ENCODE measurements at places on chromosomes 3 and 15.

- DNase-seq = no peak
Measured at GRCh38 chr15:80115021-80115420, 37.8 kb upstream of the FAH start.

- DNase-seq = no peak
Measured at GRCh38 chr15:43132830-43133429, 456 bp upstream of the TMEM62 start.

- DNase-seq = no peak
Measured at GRCh38 chr3:148641722-148642121, 56.0 kb upstream of the AGTR1 start.

DNA sequence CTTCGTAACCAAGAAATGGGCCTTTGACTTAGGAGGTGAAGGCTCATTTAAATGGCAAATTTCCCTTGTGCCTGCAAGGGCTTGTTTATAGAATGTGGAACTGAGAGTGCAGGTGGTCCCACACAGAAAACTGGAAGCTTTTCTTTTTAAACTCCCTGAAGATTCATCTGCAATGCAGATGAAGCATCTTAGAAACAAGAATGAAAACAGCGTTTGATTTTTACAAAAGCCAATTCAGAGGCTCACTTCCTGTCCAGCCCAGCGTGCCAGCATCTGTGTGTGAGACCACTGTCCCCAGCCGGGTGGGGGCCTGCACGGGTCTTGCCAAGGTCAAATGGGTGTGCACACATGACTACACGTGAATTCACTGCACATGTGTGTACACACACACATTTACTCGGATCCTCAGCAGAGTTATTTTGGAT, 94.7 kb downstream of the LINGO1 start:
- no peak for DNase-seq

DNA sequence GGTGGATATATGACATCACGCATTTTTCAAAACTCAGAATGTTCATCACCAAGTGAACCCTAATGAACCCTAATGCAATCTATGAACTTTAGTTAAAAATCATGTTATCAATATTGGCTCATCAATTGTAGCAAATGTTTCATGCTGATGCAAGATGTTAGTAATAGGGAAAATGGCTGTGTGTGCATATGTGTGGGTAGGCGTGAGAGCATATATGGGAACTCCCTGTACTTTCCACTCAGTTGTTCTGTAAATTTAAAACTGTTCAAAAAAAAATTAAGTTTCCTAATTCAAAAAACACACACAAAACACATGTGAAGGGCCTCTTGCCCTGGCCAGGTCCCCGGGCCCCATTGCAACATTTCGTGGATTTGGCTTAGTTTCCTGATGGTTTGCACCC, 89.7 kb upstream of the PROK2 start:
- DNase-seq = no peak

DNA sequence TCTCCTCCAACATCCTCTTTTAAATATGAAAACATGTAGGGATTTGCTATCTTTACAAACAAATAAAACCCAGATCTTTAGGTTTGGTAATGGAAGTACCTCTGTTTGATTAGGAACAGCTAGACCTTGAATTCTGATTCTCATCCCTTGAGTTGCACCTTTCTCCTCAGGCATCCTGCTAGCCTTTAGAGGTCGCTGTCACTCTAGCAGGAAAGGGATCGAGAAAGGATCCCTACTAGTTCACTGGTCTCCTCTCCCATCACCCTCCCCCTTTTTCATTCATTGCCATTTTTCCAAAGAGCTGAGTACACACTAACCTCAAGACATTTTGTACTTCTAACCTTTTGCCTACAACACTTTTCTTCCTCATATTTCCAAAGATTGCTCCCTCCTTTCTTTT, 569.8 kb downstream of the RBMS3 start:
- no peak for DNase-seq

DNA sequence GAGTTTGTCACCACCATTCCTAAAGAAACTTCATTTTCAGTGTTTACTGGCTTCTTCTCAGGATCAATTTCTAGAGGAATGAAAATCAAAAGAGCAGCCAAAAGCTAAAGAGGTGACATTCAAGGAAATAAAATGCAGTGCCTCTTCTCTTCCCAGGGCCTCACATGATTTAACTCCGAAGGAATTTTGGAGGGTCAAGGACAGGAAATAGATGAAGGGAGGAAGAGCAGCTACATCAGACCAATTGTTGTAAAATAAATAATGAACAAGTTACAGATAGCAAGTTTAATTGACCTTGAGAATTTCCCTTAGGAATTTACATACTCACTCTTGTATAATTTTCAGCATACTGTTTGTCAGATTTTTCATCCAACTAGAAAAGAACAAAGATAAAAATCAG, 78.1 kb downstream of the LRRFIP2 start:
- DNase-seq = no peak

DNA sequence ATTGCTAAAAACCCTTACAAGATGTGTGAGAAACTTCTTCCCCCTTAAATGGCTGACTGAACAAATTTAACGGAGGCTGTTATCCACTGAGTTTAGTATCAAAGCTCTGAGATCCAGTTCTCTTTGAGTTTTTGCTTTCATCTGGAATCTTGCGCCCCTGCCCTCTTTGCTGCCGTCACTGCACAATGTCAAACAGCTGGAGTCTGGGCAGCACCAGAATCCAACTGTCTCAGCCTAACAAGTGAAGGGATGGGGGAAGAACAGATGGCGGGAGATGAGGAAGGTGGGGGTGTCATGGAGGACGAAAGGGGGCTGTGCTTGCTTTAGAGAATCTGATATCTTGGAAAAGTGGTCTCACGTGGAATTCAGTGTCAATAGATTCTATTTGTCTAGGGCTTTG, 7.0 kb upstream of the BOC start:
- no peak for DNase-seq

- DNase-seq = no peak
Measured at GRCh38 chr3:149273096-149273751, 51.6 kb upstream of the CP start.

- DNase-seq = no peak
Measured at GRCh38 chr15:49621401-49621811, 558 bp downstream of the DTWD1 start.

DNA sequence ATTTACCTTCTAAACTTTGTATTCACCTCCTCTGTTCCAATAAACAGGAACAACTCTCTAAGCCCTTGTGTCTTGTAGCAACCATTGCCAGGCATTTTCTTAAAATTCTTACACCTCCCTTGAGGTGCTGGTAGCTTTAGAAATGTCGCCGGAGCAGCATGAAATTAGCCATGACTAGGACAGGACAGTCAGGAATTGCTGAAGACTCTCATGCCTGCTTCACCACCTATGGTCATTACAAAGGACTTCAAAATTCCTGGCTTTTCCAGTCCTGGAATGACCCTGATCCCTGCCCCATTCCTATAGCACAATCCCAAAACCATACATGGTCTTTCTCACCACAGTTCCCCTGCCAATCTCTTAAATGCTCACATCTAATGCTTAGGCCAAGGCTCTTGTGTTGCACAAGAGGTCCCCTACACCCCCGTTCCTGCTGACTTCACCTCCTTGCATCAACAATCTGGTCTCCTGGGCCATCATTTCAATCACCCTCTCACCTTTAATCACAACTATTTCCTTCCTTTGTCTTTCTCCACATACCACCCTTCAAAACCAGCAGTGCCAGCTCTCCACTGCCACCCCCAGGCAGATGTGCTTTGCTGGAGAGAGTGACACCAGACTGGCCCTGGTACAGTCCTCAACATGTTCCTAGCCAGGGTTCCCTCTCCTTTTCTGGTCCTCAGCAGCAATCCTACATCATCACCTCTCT, 113.2 kb upstream of the TJP1 start:
- DNase-seq = no peak

DNA sequence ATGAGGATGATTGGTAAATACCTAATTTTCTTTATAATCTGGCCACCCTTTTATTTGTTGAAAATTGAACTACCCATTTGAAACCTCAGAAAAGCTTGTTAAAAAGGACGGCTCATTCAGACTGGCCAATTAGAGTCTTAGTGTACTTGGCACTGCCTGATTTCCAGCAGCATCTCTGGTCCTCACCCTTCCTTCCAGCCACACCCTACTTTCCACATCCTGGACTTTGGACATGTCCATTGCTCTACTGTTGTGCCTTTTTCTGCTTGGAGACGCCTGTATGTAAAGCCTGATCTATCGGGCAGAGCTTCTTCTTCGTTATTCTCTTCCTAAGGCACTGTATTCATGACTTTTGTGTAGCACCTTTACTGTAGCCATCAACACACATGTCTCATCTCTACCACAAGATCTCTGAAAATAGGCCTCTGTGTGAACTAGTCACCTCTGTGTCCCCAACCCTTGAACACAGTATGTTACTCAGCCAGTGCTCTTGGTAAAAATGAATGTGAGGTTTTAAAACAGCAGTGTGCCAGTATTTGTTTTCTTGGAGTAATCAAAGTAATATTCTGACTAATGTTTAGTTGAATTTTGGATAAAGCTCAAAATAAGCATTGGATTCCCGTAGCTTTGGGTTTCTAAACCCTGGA, 6.8 kb downstream of the RBM5 start:
- DNase-seq = no peak

DNA sequence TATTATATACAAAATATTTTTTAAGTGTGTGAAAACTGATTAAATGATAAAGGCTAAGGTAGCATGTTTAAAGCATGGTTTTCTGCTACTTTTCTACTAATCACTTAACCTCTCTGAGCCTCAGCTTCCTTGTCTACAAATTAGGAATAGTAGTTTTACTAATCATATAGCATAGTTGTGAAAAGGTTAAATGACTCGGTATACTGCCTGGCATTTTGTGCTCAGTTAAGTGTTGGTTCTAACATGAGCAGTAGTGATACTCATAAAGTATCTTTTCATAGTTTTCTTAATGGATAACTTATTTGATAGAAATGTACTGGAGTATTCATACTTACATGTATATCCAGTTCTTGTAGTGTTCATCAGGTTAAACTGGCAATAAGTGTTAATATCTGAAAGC, 13.6 kb downstream of the RASA2 start:
- DNase-seq = no peak

DNA sequence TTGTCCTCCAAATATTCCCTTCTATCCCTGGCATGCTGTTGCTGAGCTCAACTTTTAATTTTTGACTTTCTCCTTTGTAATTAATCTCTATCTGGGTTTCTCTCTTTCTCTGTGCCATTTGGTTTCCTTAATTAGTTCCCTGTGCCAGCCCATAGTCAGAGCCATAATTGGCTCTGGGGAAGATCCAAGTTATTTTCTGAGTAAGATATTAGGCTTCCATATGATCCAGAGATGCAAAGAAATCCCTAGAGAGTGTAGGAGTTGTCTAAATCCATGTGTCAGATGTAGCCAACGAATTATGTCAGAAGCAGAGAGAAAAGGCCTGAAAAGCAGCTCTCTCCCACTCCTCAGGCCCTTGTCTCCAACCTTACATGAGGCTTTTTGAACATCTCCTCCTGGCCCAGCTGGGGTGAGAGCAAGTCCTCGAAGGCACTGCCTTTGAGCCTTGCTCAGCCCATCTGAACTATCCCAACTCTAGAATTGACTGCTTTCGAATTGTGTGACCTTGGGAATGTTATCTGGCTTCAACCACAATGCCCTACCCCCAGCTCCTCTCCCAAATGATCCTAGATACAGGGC, 46.4 kb downstream of the MOBP start:
- no peak for DNase-seq

DNA sequence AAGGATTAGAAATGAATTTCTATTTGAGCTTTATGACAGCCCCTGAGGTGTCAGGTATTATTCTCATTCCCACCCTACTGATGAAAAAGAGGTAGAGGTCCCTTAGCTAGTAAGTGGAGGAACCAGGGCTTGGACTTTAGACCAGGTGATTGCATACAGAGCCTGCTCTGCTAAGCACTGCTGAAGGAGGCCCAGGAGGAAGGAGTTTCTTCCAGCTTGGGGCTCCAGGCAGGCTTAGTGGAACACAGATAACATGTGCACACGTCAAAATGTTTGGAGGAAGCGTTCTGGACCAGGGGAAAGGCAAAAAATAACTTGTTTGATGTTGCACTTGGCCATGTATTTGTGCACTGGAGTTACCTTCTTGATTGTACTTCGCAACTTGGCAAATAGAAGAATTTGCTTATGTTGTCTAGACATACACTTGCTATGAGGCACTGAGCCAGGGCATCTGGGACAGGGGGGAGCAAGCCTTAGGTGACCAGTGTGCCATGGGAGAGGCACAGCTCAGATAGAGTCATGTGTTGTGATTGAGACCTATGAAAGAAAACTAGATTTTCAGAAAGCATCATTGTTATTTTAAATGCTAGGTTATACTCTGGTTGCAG, 22.4 kb downstream of the IFT122 start:
- no peak for DNase-seq

DNA sequence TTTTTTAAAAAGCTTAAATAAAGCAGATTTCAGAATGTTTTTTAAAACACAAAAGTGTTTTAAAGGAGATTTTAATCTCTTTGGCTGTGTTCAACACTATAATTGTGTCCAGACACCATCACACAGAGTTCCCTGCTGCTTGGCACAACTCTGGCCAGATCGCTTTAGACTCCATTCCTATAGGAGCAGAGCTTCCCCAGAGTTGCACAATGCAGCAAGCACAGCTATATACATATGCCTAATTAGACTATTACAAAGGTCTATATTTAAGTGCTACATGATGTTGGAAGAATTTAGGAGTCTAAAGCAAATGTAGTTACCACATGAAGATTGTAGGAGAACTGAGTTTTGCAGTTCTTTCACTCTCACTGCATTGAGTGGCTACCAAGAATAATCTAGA, 11.2 kb downstream of the SLC9A9 start:
- no peak for DNase-seq

DNA sequence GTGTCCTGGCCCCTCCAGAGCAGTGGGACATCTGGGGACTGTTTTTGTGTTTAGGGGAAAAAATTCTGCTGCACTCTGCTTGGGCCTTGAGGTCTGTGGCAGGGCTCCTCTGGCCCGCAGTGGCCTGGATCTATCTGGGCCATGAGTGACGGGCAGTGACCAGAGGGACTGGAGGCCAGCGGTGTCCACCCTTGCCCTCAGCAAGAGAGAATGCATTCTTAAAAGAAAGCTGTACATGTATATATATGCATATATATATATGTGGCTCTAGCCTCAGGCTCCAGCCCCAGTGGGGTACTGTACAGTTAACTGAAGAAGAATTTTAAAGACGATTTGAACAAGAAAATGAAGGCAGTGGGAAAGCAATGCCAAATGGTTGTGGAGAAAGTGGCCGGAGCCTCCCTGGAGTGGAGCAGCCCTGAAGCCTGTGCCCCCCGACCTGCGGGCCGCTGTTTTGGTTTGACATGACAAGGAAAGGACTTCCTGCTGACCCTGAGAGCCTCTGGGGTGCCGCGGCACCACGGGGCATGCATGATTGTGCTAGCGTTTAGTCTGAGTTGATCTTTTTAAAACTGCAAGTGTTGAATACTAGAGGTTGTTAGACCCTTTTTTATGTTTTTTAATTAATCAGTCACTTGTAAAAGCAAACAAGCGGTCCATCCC, 52.2 kb downstream of the PLXNA1 start:
- no peak for DNase-seq

GRCh38 chr3:109369510-109369909, 32.2 kb upstream of the DPPA4 start:
- no peak for DNase-seq

- DNase-seq = no peak
Measured at GRCh38 chr15:51281368-51281967, 56.9 kb downstream of the CYP19A1 start.

- DNase-seq = no peak
Measured at GRCh38 chr3:1214933-1215332, 122.1 kb downstream of the CNTN6 start.
